Melanocyte of skin (primary cell): ENCODE measurements at places on chromosomes 11 and 22. TPM values are rescaled to one million over a fixed set of nuclear protein-coding genes. Genes with fewer than 3 reads are reported as not detected.

The CARD18 gene
- total RNA-seq: not detected in 2 replicates

The ARHGAP42 gene
- 18.9 and 32.0 TPM in 2 replicates for total RNA-seq

The SAA2 gene
- total RNA-seq: 0.31 TPM in 1 of 2 replicates, not detected in the other

The OR51B2 gene
- not detected in 2 replicates for total RNA-seq

The DUSP8 gene
- 0.73 and 2.8 TPM in 2 replicates for total RNA-seq

The AIFM3 gene
- total RNA-seq: 1.5 and 1.7 TPM in 2 replicates

The PANX2 gene
- 0.33 and 0.46 TPM in 2 replicates for total RNA-seq

The SLCO2B1 gene
- 9.8 and 86.4 TPM in 2 replicates for total RNA-seq

The POU2AF2 gene
- not detected in 2 replicates for total RNA-seq

The C11orf42 gene
- not detected in 2 replicates for total RNA-seq

The SCGB2A2 gene
- not detected in 2 replicates for total RNA-seq

The METTL15 gene
- 19.3 and 22.7 TPM in 2 replicates for total RNA-seq

The MSANTD2 gene
- 8.3 and 8.9 TPM in 2 replicates for total RNA-seq

The LIF gene
- total RNA-seq: not detected in 2 replicates

The KCNJ11 gene
- not detected in 2 replicates for total RNA-seq

The SLC36A4 gene
- 6.3 and 11.4 TPM in 2 replicates for total RNA-seq

The SLC17A6 gene
- total RNA-seq: under 0.01 TPM in 1 of 2 replicates, not detected in the other

The NRGN gene
- total RNA-seq: 0.33 and 1.7 TPM in 2 replicates

The PLAAT4 gene
- total RNA-seq: 2.3 and 3.7 TPM in 2 replicates

The C11orf97 gene
- total RNA-seq: not detected in 2 replicates

The SELENOH gene
- 67.6 and 89.6 TPM in 2 replicates for total RNA-seq

The BDNF gene
- total RNA-seq: 2.1 and 8.4 TPM in 2 replicates

The PLEKHA7 gene
- total RNA-seq: 0.15 and 1.00 TPM in 2 replicates

The SERPING1 gene
- 4.7 and 8.9 TPM in 2 replicates for total RNA-seq

The NAALADL1 gene
- 4.6 and 5.7 TPM in 2 replicates for total RNA-seq

The PTH gene
- total RNA-seq: not detected in 2 replicates

The WBP2NL gene
- under 0.01 and 0.15 TPM in 2 replicates for total RNA-seq

The NCAM1 gene
- 0.69 and 14.5 TPM in 2 replicates for total RNA-seq

The DBX1 gene
- not detected in 2 replicates for total RNA-seq

The TRIM49 gene
- total RNA-seq: not detected in 2 replicates

The HBE1 gene
- total RNA-seq: not detected in 2 replicates

The SLC29A2 gene
- total RNA-seq: 0.34 and 0.36 TPM in 2 replicates

The NUDT22 gene
- total RNA-seq: 65.7 and 75.3 TPM in 2 replicates

The MIAT gene
- 0.33 and 0.46 TPM in 2 replicates for total RNA-seq

The CARNS1 gene
- under 0.01 TPM in 1 of 2 replicates, not detected in the other for total RNA-seq

The OR51E2 gene
- total RNA-seq: not detected in 2 replicates

The MS4A3 gene
- not detected in 2 replicates for total RNA-seq
